ENCODE measurements at places on chromosomes 1 and 21.

DNA sequence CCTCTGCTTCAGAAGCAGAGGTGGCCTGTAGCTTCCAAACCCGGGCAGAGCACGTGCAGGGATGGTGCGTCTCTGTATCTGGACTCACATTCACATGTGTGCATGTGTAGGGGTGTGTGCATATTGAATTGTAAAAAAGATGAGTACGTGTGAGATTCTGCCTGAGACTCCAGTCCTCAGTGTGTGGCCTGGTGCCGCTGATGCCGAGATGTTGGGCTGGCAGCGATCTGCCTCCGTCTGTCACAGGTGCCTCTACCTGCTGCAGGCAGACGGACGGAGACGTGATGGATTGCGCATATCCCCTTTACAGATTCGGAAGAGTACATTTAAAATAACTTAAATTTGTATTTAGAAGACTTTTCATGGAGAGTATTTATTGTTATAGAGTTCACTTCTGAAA lies 53.6 kb downstream of the ADARB1 start:
- no peak for DNase-seq

- no peak for DNase-seq
Observed at GRCh38 chr21:14926186-14926585, 138.6 kb downstream of the NRIP1 start.

GRCh38 chr1:247043406-247043805 lies 35.2 kb downstream of the ZNF670 start:
- no peak for DNase-seq

GRCh38 chr1:243483071-243483771 lies 227.4 kb downstream of the SDCCAG8 start:
- DNase-seq, result no peak

GRCh38 chr1:197696372-197696771 lies 78.9 kb downstream of the DENND1B start:
- DNase-seq, result no peak

DNA sequence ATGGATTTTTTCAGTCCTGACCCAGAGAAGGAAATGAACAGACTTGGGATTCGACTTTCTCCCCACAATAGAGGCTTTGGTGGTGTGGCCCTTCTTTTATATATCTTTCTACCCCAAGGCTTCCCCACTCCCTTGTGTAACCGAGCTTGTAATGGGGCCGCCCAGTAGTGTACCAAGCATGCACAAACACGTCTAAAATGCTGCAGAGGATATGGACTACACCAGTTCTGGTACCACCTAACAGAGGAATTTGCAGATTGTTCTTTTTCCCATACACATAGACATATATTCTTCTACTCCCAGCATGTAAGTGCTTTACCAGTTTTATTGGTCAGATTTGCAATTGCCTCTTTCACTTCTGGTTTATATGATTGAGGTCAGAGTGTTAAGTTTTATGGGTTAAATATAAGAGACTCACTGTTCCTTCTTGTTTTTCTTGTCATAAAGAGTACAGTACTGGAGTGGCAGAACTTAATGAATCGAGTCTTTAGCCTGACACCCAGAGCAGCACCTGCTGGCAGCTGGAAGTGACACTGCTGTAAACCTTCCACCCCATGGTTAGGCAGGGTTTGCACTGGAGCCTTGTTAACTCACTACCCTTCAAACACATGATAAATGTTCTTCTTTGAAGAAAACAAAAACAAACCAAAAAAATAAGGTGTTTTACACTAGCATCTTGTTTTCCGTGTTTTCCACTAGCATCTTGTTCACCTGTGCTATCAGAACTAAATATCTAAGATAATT lies 198.6 kb downstream of the PTPRC start:
- no peak for DNase-seq

- DNase-seq, result no peak
Observed at GRCh38 chr1:108803548-108803947, 53.3 kb downstream of the AKNAD1 start.

DNA sequence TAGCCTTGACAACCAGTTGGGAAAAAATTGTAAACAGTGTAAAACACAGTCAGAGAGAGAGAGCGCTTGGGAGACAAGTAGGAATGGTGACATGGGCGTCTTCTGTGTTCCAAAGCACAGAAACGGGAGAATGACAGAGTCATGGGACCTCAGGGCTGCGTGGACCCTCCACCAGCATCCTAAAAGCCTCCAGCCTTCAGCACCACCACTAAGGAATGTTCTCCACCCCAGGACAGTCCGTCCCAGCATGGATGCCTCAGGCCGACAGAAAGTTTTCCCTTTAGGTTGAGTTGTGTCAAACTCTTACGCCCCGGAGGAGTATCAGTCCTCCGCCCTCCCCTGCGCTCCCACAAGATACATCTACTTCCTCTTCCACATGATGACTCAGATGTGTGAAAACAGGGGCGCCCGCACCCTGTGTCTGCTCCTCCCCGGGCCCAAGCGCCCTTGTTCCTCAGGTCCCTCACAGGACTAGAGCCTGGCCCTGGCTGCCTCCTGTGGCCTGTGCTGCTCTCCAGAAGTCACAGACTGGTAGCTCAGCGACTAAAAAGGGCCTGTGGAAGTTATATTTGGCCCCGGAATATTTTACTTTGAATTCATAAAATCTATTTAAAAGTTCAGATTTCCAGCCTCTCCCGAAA lies 63.9 kb upstream of the EFHD2 start:
- DNase-seq, result peak; percentile 88

- DNase-seq, result no peak
Observed at GRCh38 chr1:199616947-199617346, 410.6 kb upstream of the NR5A2 start.

GRCh38 chr21:37368541-37369279 lies 2.1 kb downstream of the DYRK1A start:
- no peak for DNase-seq

GRCh38 chr1:185440877-185441276 lies 123.8 kb upstream of the IVNS1ABP start:
- no peak for DNase-seq

DNA sequence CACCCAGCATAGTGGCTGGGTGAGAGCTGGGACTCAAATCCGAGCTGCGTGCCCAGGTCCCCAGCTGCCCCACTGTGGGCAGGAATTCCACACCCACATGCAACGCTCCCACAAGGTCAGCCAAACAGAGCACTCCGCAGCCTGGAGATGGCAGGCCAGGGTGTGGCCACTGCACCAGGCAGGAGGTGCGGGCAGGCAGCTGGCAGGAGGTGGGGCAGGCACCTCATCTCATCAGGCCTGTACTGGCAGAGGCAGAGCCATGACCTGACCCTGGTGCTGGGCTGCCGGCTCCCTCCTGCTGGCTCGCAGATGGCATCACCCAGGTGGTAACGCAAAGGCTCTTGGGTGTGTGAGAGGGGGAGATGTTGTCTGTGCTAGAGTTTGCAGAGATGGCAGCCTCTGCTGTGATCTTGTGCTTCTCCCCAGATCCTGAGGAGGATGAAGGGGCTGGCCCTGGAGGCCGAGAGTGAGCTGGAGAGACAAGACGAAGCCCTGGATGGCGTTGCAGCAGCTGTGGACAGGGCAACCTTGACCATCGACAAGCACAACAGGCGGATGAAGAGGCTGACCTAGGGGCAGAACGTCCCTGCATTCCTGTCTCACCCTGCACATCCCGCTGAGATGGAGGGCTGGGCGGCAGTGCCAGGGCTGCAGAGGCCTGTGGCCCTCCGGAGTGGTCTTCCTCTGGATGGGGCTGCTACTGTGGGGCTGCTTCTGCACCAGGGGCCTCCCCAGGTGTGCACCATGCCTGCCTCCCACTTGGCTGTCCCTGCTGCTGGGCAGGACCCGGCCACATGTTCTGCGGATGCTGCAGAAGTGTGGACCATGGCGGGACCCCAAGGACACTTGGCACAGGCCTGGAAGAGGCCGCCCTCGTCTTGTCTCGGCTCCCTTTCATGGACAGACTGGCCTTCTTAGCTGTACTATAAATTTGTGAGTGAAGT lies 35.1 kb upstream of the PRSS38 start:
- peak; percentile 35 for DNase-seq

DNA sequence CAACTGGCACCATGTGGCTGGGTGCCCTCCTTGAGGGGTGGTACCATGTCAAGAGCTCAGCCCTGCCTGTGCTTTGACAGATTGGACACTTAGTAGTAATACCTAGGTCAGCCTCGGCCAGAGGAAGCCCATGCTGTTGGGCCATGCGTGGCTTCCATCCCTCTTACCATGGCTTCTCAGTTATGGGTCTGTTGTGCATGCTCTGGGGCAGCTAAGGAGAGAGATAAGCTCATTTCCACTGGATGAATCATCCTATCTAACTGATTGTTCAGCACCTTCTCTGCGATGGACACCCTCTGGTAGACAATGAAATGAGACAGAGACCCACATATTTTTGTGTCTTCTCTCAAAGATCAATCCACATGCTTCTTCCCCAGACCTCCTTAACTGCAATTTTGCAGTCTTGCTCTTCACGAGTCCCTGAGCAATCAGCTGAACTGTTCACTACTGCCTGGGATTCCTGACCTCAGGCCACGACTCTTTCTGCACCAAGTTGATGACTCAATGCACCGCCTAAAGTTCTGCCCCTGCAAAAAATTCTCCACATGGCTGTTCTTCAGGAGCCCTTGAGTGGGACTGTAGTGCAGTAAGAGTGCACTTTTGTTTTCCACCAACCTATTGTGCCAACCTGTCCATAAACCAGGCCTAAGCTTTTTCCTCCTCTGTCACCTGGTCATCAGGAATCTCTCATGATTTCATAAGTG lies 6.9 kb upstream of the TRIM62 start:
- no peak for DNase-seq

DNA sequence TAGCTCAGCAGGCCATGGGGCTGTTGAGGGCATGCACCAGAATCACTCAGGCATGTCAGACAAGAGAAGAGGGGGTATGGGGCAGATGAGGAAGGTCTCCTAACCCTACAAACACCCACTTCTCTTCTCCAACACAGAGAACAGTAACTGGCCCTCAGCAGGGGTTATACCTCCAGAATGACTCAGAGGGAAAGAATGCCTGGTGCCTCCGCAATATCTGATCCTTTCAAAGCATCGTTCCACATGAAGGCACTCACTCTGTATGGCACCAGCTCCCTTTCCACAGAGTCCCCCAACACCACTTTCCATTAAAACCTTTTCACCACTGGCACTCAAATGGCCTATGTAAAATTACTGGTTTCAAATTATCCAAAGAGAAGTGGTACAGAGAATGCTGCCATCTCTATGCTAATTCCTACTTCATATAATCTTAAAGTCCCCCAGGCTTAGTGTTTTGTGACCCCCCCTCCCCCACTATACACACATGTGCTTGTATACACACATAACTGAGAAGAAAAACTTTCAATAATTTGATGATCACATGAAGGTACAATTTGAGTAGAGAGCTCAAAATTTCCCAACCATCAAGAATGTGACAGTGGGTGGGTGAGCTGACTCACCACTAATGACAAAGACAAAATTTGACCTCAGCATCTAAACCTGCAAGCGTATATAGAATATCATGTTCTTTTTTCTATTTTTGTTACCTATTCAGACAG lies 91.5 kb downstream of the SIPA1L2 start:
- DNase-seq, result no peak

GRCh38 chr1:164891615-164892014 lies 332.6 kb downstream of the PBX1 start:
- no peak for DNase-seq

DNA sequence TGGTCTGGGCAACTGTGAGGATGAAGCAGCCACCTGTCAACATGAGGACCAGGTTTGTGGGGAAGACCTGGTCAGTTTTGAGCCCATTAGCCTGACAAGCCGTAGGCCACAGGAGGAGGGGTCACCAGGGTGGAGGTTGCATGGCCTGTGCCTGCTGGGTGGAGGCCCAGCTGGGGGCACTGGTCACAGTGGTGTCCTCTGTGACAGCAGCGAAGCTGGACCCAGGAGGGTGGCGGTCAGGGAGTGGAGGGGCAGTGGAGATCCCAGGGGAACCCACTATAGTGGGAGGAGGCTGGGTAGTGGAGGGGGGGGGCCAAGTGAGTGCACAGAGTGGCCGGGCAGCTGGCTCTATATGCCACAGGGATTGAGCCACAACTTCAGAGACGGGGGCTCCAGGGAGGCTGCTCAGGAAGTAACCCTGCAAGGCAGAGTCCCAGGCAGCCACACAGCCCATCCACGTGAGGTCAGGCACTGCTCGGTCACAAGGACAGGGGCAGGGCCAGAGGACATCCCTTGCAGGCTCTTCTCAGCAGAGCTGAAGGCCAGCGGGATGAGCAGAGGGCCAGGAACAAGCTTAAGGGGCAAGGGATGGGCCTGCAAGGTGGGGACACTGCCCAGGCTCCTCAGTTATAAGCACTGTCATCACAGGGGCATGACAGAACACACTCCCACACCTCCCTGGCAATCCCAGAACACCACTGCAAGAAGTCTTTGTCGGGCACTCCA lies 2.3 kb upstream of the C1orf35 start:
- no peak for DNase-seq

- DNase-seq, result no peak
Observed at GRCh38 chr1:76770979-76771378, 96.3 kb upstream of the ST6GALNAC5 start.

- peak; percentile 64 for DNase-seq
Observed at GRCh38 chr1:98053471-98054366, 132.9 kb upstream of the DPYD start.

- no peak for DNase-seq
Observed at GRCh38 chr1:6409053-6409452, 10.7 kb downstream of the HES2 start.
